ENCODE measurements at places on chromosomes 1 and 21.
A peak's percentile ranks its signal among the peaks of the same experiment; 100 is the strongest.

DNA sequence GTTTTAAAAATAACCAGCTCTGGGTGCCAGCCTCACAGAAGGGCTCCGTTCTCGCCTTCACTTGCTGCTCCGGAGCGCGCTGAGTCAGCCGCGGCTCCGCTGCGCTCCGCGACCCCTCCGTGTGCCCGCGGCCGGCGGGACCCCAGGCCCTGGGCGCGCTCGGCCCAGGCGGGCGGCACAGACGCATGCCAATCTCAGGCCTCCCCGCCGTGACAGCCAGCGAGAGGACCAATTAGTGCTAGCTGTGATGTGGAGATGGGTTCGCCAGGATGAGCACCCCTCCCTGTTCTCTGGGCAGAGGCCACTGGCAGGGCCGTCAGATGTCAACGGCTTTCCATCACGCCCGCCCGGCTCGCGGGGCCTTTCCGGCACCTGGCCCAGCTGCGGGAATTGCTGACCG is 293.8 kb downstream of the SPATA17 start:
- DNase-seq = no peak

DNA sequence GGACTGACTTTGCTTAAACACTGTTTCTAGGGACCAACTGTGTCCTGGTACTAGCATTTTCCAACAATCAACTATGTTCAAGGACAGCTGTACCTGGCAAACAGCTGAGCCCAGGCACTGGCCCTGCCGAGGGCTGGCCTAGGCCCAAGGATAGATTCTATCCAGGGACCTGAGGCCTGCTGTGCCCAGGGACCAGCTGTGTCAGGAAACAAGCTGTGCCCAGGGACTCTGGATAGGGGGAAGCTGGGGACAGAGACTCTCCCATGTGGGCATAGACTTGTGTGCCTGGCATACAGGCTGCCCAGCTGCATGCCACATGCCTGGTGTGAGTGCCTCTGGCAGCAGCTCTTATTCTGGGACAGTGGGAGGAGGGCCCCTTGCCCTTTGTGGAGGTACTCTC is 38.1 kb upstream of the POU3F1 start:
- no peak for DNase-seq

GRCh38 chr1:150564051-150564991 is 15.1 kb downstream of the MCL1 start:
- DNase-seq = no peak

GRCh38 chr1:31661856-31662255 is 17.2 kb upstream of the PEF1 start:
- no peak for DNase-seq

DNA sequence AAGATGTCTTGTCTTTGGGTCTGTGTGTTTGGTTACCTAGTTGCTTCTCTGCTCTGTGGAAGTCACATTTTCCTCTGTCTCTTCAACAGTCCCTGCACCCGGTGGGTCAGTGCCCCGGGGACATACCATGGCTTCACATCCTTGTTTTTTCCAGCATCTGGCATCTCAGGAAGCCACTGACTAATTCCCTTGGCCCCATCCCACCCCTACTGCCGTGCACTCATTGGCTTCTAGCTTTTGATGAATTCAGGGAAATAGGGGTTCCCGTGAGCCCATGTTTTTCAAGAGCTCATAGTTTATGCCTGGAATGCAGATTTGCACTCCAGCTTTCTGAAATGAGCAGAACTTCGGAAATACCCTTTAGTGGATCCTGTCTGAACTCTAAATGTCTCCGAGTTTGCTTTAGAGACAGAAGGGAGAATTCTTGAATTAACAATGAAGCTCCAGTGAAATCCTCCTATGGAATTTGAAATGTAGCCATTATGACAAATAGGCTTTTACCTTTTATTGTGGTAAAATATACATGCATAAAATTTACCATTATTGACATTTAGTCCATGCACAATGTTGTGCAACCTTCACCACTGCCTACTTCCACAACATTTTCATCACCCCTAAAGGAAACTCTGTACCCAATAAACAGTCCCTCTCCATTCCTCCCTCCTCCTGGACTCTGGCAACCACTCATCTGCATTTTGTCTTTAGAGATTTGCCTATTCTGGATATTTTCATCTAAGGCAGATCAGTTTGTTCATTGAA is 67.5 kb downstream of the CLIC6 start:
- DNase-seq = no peak

- DNase-seq = no peak
These were observed 10.9 kb downstream of the BTBD19 start for GRCh38 chr1:44819196-44819607.

- no peak for DNase-seq
These were observed 1128.1 kb downstream of the BRINP3 start for GRCh38 chr1:189349607-189350006.

- DNase-seq = no peak
These were observed 37.1 kb upstream of the CLSTN1 start for GRCh38 chr1:9860887-9861286.

DNA sequence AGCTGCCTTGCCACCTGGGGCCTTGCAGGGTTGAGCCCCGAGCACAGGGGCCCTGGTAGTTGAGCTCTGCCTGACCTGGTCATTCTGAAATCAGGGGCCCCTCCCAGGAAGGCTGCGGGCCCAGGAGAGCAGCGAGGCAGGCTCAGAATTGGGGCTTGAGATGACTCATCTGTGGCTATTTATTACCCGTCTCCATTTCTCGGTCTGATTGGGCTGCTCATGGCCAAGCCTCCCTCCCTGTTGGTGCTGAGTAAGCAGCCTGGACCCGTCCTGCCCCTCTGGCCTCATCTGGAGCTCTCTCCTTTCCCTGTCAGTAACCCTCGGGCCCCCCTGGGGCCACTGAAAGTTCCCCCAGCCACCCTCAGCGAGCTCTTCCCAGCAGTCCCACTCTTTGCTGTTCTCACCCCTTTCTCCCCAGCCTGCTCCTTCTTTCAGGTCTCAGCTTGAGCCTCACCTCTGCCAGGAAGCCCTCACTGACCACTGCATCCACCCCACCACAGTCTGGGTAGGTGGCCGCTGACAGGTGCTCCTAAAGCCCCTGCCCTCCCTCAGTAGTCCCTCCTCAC is 11.0 kb upstream of the TNFRSF8 start:
- DNase-seq = peak; percentile 54

DNA sequence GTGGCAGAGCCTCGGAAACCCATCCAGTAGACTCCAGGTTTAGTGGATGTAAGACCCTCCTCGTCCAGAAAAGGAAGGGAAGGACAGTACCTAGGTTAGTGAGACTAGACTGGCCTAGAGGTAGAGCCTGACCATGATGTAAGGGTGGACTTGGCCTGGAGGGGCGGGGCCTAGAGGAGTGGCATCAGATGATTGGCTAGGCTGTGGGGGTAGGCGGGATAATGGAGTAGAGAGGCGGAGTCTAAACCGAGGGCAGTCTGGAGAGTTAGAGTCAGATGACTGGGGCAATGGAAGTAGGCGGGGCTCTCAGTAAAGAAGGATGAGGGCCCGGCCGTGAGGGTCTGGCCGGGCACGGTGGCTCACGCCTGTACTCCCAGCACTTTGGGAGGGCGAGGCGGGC is 70.1 kb downstream of the EPHB2 start:
- peak; percentile 28 for DNase-seq

GRCh38 chr1:12549460-12550349 is 68.3 kb downstream of the DHRS3 start:
- DNase-seq = peak; percentile 86

DNA sequence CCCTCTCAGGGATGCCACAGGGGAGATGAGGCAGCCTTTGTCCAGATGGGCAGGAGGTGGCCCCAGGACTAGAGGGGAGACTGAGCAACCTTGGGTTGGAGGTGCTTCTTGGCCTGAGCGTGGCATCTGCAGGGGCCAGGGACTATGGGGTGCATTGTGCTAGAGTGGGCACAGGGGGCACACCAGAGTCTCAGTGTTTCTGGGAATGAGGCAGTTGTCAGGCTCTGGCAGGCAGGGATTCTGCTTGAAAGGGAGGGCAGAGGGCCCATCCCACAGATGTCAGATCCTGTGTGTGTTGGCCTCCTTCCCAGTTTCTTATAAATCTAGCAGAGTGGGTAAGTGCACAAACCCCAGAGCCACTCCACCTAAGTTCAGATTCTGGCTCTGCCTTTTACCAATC is 13.7 kb downstream of the LGR6 start:
- no peak for DNase-seq

GRCh38 chr1:150472601-150473200 is 14.5 kb upstream of the TARS2 start:
- no peak for DNase-seq

GRCh38 chr1:8966606-8967005 is 20.9 kb downstream of the CA6 start:
- no peak for DNase-seq

DNA sequence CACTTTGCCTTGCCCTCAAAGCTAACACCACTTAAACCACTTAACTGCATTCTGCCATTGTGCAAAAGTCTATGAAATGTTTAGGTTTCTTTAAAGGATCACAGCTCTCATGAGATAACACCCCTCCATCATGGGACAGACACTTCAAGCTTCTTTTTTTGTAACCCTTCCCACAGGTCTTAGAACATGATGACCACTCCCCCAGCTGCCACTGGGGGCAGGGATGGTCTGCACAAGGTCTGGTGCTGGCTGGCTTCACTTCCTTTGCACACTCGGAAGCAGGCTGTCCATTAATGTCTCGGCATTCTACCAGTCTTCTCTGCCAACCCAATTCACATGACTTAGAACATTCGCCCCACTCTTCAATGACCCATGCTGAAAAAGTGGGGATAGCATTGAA is 7.7 kb downstream of the ADAMTS1 start:
- DNase-seq = no peak

DNA sequence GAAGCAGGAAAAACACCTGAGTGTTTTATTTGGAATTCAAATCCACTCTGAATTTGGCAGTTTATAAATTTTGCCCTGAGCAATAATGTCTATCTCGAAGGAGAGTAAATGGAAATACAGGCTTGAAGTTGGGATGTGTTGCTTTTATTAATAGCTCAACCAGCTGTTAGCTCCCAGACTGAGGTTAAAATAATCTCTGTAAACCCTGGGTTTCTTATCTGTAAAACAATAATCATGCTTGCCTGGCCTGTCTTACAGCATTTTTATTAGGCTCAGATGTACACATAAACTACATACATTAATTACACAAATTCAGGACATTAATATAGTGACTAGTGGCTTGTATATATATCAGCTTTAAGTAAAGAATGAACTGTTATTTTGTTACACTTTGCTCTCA is 148.5 kb downstream of the GALNT2 start:
- DNase-seq = no peak

GRCh38 chr1:180199018-180199417 is 31.0 kb upstream of the LHX4 start:
- DNase-seq = no peak

GRCh38 chr1:12290828-12291227 is 61.0 kb downstream of the VPS13D start:
- DNase-seq = no peak

GRCh38 chr1:24584171-24584647 is 28.3 kb downstream of the NCMAP start:
- DNase-seq = no peak

DNA sequence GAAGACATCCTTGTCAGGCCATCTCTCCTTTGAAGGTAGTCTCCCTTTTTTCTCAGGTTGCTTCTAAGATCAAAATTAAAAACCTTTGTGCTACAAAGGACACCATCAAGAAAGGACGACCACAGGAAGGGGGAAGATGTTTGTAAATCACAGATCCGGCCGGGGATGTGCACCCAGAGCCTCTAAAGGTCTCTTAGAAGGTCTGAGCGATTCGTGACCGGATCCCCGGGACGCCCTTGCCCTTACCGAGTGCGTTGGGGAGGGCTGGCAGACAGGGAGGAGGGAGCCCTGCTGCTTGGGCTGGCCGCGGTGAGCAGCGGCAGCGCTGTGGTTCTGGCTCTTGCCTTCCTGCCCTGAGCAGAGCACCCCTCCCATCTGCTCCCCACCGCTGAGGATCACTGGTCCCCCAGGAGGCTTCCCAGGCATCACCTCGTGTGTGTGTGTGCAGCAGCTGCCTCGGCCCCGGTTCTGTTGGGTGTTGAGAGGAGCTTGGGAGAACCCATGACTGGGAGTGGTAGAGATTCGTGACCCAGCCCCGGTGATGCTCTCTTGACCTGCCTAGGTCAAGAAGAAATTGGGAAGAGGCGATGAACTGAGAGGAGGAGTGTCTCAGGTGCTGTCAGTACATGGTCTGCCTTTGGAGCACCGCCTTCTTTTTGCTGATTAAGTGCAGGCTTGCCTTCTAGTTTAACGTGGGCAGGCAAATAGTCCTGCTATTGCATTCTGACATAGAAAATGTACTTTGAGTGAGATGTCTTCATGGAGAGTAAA is 34.5 kb downstream of the AGPAT3 start:
- no peak for DNase-seq

DNA sequence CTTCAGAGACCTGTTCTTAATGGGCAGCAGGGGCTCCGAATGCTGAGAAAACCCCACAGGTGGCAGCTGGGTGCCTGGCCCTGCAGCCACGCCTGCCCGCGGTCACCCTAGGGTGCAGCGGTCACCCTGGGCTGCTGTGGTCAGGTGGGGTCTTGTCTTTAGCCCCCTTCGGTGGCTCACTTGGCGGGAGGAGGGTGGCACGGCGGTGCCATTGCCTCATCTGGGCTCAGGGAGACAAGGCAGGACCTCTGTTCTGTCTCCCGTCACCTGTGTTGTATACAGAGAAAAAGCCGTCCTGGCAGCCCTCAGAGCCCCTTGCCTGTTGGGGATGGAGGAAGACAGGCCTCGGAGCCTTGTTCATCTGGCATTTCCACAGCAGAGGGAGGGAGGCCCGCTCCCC is 69.5 kb upstream of the TRAPPC10 start:
- no peak for DNase-seq

- DNase-seq = no peak
These were observed 21.3 kb downstream of the VN1R5 start for GRCh38 chr1:247277191-247277590.

- peak; percentile 79 for DNase-seq
These were observed 54.1 kb downstream of the TOMM20 start for GRCh38 chr1:235074523-235075047.

DNA sequence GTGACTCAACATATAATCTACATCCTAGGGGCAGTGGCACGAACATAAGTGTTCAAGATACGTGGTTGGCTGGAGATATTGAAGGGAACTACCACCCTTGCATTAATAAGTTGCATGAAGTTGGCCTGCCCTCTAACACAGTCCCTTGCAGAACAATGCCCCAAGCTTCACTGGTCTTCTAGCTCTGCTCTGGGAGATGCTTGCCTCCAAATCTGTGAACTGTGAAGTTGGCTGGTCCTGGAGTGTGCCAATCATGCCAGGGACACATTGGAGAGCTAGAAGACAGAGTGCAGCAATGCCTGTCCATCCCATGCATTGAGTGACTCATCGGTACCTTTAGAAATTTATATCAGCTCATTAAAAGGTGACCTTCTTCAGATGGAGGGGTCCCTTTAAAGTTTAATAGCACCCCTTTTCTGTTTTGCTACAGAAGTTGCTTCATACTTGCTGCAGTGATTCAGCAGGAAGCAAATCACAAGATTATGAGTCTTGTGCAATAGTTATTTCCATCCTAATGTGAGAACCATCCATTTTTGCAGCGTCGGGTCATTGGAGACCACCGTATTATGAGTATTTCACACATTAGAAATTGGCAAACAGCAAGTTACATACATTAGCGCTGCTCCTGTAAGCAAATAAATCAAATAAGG is 55.2 kb upstream of the KAZN start:
- no peak for DNase-seq
